ENCODE measurements at places on chromosomes 6 and 20.
A peak's percentile ranks its signal among the peaks of the same experiment; 100 is the strongest.

GRCh38 chr6:142372348-142372747 lies 70.5 kb downstream of the ADGRG6 start:
- DNase-seq = no peak

DNA sequence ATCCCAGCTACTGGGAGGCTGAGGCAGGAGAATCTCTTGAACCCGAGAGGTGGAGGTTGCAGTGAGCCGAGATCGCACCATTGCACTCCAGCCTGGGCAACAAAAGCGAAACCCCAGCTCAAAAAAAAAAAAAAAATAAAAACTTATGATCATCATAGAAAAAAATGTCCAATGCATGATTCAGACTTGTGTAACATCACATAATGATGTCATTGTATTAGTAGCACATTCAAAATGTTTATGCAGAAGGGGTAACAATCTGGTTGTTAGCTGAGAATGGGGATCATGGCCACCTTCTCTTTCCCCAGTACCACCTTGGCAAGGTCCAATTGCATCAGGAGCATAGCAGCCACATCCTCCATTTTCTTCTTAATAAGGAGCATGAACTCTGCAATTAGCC lies 137.6 kb upstream of the MARCKS start:
- no peak for DNase-seq

DNA sequence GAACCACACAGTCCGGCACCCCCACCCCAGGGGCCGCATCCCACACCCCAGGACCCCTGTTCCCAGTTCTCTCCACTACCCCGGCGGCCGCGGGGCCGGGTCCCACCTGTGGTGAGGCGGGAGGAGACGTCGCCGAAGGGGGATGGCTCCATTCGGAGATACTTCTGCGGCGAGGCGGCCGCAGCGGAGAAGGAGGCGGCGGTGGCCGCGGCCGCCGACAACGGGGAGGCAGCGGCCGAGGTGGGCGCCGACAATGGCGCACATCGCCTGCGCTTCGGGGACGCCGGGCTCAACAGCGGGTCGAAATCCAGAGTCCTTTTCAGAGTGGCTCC lies 723 bp downstream of the AKIRIN2 start:
- DNase-seq = peak; percentile 37

DNA sequence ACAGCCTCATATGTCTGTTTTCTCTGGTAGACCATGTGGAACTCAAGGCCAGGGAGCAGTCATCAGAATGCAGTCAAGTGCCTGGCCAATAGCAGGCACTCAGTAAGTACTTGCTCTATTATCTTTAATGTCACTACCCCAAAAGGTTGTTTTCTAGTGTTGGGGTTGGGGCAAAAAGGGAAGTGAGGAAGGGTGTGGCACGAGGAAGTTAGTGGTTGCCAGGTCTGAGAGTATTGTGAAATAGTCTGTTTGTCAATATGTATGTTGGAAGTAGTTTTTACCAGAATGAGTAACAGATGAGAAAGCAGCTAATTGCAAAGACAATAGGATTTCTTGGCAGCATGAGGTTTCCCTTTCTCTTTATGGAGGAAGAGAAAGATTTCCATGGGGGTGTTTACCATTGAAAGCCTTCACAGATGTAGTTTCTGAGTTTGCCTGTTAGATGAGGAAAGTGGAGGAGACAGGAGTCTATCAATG lies 59.5 kb upstream of the ARMH2 start:
- DNase-seq = no peak

- DNase-seq = no peak
Measured at GRCh38 chr6:12422848-12423247, 132.7 kb downstream of the EDN1 start.

All from activated CD4-positive, alpha-beta T cell treated with anti-CD3 and anti-CD28 coated beads, Interleukin-2, amount 50 U/mL, for 24 hours (primary cell).